CD8-positive, alpha-beta memory T cell (primary cell): ENCODE measurements at places on chromosomes 6 and 20.

DNA sequence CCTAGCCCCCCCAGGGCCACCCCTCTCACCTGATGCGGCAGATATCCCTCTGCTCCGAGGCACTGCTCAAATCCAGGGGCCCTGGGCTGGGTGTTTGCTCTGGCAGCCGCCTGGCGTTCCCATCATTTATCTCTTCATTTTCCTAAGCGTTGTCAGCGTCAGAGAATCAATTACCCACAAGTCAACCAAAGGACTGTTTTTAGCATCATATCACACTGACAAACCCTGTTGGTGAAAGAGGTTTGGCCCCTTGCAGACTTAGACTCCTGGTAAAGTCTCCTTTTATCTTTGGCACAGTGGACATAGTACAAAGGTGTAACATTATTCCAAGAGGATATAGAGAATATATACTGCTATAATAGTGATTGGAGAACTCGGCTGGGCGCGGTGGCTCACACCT lies at the start of gene GHRH:
Gene GHRH (minus strand): TSS at position 101 of the 400 bp plus-strand sequence. CDS start 4,925 bp downstream, outside the sequence.
- DNase-seq, result no peak

DNA sequence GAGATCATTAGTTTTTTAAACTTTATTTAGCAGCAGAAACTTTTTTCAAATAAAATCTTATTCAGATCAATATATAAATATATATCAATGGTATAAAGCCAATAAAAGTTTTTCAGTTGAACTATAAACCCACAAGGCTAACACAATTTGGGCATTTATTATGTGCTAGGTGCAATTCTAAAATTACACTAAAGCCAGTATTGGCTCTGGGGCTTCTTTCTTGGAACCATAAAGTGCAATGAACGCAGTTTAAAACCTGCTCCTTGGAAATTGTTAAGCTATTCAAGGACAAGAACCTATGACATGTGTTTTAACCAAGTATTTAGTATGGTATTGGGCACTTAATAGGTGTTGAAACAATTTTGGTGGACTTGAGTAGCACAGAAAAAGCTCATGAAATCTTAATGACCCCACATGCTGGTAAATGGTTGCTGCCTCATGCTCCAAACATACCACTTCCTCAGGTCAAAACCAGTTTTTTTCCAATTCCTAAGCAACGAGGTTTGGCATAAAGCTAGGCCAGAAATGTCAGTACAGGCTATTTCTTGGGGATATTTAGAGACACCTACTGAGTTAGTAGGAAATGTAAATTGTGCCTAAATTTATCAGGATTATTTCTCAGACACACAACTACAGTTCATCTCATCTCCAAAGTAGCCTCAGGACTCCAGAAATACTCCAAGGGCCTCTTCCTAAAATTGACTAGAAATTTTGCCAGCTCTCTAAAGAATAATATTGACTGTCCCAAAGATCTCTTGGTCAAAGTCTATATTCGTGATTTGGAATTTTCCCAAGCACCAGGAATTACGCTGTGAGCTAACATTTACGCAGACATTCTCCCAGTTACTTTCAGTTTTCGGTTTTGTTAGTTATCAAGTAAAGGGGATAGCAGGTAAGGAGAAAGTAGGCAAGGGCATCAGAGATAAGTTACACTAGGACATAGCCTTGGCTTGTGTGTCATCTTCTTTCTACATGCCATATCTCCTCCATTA lies 90.9 kb upstream of the LGSN start:
- DNase-seq, result no peak

DNA sequence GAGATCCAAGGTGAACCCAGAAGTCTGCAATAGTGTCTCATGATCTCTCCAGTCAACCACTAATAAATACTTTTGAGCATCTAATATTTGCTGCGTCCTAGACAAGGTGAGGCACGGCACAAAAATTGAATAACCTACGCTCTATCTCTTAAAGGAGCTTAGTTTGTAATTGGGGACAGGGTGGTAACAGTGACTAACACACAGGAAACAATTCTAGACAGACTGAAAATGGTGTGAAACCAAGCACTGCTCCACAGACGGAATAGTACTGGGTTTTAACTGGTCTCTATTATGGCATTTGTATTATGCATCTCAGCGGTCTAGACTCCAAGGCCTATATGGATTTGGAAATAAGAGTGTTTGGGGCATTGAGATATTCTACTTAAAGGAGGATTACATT lies 120.1 kb downstream of the CLIC5 start:
- no peak for DNase-seq

DNA sequence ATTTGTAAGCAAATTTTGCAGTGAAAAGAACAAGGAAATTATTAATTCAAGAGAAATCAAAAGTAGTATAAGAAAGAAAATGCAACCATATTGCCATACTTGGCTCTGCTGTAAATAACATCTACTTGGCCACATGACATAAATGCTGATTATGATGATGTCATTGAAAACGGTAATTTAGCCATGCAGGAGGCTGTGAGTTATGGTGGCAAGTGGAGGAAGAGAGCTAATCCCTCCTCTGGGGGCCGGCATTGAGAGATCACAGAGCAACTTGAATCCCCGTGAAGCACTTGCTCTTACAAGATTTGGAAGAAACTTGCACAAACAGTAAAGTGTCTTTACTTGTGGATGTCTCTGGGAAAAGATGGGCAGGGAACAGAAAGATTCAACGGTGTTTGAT lies 456.6 kb downstream of the PREX1 start:
- DNase-seq, result no peak

DNA sequence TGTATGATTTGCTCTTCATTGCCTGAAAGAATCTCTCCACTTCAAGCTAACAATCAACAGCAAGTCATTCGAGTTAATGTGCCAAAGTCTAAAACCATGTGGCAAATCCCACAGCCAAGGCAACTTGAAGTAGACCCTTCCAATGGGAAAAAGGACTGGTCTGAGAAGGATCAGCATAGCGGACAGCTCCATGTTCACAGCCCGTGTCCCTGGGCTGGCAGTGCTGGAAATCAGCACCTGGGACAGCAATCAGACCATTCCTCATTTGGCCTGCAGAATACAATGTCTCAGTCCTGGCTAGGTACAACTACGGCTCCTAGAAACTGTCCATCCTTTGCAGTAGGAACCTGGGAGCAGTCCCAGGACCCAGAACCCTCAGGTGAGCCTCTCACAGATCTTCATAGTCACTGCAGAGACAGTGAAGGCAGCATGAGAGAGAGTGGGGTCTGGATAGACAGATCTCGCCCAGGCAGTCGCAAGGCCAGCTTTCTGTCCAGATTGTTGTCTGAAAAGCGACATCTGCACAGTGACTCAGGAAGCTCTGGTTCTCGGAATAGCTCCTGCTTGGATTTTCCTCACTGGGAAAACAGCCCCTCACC lies 1.1 kb downstream of the GJA10 start:
- no peak for DNase-seq

DNA sequence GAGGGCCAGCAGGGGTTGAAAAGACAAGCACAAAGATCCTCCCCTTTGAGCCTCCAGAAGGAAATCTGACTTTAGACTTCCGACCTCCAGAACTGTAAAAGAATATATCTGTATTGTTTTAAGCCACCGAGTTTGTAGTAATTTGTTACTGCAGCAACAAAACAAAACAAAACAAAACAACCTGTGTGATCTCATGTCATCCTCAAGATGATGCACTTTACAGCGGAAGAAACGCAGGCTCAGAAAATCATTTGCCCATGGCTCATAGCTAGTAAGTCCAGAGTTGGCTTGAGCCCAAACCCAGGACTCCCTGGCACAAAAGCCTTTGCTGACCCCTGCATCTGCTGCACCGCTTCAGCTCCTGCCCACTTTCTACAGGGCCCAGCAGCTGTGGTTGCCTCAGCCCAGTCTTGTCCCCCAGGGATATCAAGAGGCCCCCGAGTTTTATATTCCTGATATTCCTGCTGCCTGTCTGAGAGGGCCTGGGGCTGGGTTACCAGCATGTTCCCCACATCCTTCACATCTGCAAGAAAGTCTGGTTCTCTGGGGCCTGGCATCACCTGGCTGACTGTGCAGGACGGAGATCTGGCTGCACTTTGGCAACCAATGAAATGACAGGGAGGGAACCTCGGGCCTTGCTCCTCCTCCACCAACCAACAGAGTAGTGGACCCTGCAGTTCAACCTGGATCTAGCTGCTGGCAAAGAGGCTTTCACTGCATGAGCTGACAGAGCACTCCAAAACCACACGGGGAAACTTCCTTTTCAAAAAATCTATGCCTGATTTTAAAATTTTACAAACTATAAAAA lies 56.9 kb downstream of the JPH2 start:
- DNase-seq, result no peak

DNA sequence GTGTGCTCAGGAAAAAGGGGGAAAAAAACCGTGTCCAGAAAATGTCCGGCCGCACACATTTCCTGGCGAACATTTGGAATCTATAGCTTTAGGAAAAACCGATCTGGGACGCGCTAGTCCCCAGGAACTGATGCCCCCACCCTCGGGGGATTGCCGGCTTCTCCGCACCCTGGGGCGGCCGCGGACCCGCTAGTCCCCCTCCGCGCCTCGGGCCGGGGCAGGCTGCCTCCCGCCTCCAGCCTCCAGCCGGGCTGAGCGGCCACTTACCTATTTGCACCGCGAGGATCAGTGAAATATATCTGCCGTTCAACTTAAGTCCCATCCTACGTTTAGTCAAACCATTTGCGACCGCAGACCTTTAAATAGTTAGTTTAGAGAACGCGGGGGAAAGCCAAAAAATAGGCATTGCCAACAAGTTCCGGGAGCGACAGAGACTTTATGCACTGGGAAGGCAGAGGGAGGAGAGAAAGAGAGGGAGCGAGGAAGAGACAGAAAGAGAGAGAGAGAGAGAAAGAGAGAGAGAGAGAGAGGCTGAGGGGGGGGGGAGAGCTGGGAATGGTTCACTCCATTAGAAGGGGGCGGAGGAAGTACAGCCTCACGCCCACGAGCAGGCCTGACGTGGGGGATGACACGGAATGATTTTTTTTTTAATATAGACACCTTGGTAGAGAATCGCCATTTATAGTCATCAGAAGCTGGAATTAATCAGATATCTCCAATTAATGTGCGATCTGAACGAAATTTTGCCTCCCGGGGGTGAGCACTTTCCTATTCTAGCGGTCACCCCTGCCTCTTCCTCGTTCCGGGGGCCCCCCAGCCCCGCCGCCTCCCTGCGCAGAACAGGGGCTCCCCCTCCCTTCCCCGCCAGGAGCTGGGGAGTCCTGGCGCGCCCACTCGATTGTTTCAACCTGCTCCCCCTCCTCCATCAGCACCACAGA lies at the start of gene NRN1:
Gene NRN1 (minus strand): TSS at position 498 of the 938 bp plus-strand sequence. CDS start 176 bp downstream, at position 322.
- no peak for DNase-seq

GRCh38 chr20:9332791-9333479 lies 181.5 kb upstream of the LAMP5 start:
- no peak for DNase-seq

DNA sequence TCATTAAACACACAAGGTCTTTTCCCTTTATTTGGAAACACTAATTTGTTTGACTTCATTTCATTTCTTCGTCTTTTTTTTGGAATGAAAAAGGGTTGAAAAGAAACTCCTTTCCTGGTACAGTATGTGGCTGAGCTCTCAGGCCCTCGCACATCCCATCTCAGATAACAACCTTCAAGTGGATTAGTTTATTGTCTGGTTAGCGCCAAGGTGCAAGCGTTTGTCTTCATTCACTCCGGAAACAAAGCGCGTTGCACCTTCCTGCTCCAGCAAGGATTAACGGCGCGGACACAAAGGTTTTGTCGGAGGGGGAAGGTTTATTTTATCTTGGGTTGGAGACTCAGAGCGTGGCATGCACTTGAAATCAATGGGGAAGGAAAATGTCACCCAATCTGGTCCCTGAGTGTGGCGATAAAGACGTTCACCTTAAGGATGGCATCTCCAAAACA lies 5.3 kb upstream of the NKX2-2 start:
- DNase-seq, result no peak
